ENCODE measurements at places on chromosomes 12 and 14. TPM values are rescaled to one million over a fixed set of nuclear protein-coding genes. Genes with fewer than 3 reads are reported as not detected.

DNA sequence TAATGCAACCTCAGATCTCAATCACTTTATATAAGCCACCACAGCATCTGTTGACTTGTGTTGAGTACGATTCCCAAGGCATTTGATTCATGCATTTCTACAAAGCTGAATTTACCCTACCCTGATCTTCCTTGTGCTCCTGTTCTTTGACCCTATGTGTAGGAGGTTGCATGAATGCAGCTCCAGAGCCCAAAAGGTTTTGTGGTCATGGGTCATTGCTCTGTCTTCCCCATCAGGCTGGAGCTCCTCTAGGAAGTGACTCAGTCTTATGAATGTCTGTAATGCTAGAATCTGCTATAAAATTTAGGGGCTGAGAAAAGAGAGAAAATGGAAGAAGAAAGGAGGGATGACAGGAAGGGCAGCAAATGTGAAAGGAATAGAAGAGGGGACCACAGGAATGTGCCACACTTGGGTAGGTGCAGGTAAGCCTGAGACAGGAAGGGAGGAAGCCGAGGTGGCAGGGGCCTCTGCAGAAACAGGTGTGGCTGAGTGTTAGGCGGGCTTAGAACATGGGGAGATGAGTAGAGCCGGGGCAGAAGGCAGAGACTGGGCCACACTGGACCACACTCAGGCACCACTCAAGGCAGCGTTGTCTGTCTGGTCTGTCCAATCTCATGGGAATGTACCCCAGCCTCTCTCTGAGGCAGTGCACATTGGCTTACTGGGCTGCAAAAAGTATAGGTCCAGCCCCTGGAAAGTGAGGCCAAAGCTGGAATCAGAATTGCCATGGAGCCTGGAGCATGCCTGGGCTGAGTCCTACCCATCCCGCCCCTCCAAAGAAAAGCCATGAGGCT, 334.1 kb downstream of the BCL11B start:
- no peak for DNase-seq

DNA sequence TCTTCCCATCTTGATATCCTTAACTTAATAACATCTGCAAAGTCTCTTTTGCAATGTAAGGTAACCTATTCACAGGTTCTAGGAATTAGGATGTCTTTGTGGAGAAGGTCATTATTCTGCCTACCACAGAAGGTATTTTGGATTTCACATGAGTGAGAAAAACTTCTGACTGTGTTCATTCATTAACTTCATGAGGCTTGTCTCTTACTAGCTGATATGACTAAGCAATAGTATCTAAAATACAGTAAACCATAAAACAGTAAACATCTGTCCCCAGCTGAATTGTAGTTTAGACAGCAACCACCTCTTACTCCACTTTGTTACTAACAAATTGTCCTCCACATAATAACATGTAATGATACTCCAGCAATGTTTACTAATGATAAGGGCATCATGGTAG, 198.1 kb downstream of the SEC23A start:
- no peak for DNase-seq

- DNase-seq = no peak
Measured at GRCh38 chr12:106174876-106175275, 36.1 kb upstream of the NUAK1 start.

DNA sequence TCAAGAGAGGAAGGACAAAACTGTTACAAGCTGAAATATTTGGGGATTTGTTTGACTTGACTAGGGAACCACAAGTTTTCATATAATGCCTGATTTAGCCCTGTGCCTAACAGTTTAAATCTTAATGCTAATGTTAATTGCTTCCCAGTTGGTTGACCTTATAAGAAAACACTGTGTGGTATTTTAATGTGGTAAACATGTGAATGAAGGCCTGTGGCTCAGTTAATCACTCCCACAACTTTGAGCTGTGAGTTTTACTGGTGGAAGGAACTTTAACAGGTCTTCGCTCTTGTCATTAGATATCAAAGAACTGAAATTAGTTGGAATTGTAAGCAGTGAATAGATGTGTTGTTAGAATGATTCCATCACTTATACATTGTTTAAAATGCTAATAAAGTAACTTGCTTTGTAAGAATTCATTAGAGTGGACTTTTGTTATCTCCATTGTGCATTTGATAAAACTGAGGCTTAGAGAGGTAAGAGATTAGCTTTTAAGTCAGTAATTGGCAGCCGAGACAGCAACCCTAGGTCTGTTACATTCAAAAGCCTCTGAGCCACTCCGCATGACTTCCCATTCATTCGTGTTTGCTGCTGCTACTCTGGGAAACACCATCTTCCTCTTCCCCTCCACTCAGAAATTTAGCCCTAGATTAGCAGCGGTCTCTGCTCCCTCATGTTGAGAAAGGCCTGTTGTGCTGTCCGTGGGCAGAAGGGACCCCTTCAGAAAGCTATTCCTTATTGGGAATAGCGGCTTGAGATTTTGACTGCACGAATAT, 1.0 kb upstream of the TBK1 start:
- DNase-seq = no peak

- DNase-seq = peak; percentile 72
Measured at GRCh38 chr12:121579981-121580868, 598 bp downstream of the KDM2B start.

GRCh38 chr14:78598046-78598920, 428.1 kb downstream of the NRXN3 start:
- DNase-seq = peak; percentile 27

GRCh38 chr12:68310370-68310769, 21.8 kb downstream of the MDM1 start:
- no peak for DNase-seq

GRCh38 chr14:54622192-54622958, 55.4 kb downstream of the SAMD4A start:
- DNase-seq = no peak

DNA sequence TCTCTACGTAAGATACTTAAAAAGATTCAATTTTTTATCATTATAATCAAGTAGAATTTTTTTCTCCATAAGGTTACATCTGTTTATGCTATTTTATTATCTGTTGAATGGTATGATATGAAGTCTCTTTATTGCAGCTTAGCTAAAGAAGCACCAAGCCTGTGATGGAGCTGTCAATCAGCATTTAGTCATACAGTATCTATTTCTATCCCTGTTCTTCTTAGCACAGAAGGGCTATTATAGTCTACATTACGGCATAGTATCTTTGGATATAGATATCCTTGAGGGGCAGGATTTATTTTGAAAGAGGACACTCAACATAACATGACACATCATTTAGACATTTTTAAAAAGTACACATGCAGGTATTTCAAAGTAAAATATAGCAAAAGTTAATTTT, 277.1 kb downstream of the FOXG1 start:
- DNase-seq = no peak

Gene LTBR
- total RNA-seq = 264 TPM

GRCh38 chr14:35578135-35578534, 44.2 kb downstream of the INSM2 start:
- no peak for DNase-seq

Gene RDH12
- total RNA-seq = 0.28 TPM

DNA sequence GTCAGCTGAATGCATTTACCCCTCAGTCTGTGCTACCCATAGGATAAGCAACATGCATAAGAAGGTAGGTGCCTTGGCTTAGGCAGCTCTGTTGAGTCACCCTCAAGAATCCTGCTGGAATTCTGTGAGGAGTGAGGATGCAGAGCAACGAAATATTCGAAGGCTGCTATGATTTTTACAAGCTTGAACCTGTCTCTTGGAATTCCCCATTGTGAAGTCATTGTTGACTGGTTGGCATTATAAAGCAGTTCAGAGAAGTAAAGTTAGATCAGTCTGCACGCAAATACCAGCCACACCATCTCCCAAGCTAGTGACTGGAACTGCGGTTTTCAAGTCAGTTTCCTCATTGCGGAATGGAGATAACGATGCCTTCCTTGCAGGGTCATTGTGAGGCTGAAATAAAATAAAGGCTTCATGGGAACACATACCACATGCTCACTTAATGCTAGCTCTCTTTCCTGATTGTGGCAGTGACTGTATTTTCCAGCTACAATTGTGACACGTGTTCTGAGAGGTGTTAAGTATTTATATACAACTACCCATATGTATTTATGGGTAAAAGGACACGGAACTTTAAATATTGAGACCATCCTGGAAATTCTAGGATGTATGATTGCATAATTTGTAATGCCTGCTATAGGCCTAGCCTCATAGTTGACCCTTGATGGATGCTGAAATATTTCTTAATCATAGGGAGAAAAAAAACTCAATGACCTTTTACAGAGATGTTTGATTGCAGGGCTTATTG, 96.7 kb downstream of the ETV6 start:
- DNase-seq = peak; percentile 47
